ENCODE measurements at places on chromosomes 3 and 15. TPM values are rescaled to one million over a fixed set of nuclear protein-coding genes. Genes with fewer than 3 reads are reported as not detected.

- no peak overlapping the region for H3K4me3 ChIP-seq
- H3K27ac ChIP-seq = no peak overlapping the region
- no peaks in the 10 kb centered on the region for H3K36me3 ChIP-seq
- DNase-seq = no peak
Observed at GRCh38 chr3:98070840-98071239, 16.1 kb upstream of the OR5AC2 start.

DNA sequence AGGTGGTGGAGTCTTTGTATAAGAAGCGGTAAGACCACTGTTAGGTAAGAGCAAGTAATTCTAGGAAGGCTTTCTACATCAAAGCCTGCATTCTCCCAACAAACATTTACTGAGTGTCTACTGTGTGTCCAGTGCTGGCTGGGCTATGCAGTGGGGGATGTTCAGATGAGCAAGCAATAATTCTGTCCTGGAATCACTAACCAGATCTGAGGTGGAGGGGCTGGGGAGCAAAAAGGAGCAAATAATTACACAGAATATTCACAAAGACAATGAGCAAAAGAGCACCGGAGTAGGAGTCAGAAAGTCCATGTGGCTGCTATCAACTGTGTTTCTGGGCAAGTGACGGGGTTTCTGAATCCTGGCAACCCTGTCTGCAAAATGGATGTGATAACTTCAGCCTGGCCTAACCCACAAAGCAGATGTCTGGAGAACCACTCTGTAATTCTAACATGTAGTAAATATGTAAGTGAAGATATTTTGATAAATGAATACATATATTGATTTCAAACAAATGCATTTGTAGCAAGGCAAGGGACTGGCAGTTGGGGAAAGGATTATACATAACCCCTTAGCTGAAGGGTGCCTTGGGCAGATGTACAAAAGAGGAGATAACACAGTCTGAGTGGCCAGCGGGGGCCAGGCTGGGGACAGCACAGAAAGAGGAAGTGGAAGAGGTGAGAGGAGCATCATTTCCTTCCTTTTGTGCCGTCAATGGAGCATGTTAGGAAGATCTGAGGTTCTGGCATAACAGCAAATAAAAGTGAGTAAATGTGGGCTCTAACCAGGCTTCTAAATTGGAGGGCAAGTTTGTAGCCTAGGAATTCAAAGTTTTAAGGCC is 28.8 kb downstream of the CYP8B1 start:
- no peak for DNase-seq
- H3K27ac ChIP-seq = no peak overlapping the region
- no peaks in the 10 kb centered on the region for H3K27me3 ChIP-seq
- no peaks in the 10 kb centered on the region for H3K36me3 ChIP-seq
- no peaks in the 10 kb centered on the region for H3K4me1 ChIP-seq
- no peak overlapping the region for H3K4me3 ChIP-seq

- no peaks in the 10 kb centered on the region for H3K27me3 ChIP-seq
- no peaks in the 10 kb centered on the region for H3K4me1 ChIP-seq
- no peaks in the 10 kb centered on the region for H3K36me3 ChIP-seq
- no peak for DNase-seq
- H3K4me3 ChIP-seq = no peak overlapping the region
Observed at GRCh38 chr3:9347081-9347480, 15.8 kb upstream of the THUMPD3 start.

GRCh38 chr3:82240322-82240721 is 478.9 kb upstream of the GBE1 start:
- no peaks in the 10 kb centered on the region for H3K27me3 ChIP-seq
- H3K4me3 ChIP-seq = no peak overlapping the region
- no peaks in the 10 kb centered on the region for H3K36me3 ChIP-seq
- no peak for DNase-seq
- H3K4me1 ChIP-seq = no peaks in the 10 kb centered on the region
- H3K27ac ChIP-seq = no peak overlapping the region

DNA sequence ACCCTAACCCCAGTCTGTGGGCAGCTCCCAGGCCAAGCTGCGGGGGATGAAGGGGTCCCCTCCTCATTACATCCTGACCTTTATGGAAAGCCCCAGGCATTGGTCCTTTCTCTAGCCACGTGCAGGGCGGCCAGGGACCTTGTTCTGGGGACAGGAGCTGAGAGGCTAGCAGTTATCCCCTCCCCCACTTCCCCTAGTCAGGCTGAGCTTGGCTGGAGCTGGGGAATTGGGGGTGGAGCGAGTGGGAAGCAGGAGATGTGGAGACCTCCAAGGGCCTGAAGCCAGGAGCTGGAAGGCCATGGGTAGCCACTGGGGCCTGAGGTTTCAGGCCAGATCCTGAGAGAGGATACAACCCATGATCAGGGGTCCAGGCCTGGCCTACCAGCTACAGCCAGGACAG is 45.8 kb downstream of the DNAH1 start:
- DNase-seq = no peak
- H3K36me3 ChIP-seq = no peaks in the 10 kb centered on the region
- H3K27ac ChIP-seq = no peak overlapping the region
- no peaks in the 10 kb centered on the region for H3K4me1 ChIP-seq

DNA sequence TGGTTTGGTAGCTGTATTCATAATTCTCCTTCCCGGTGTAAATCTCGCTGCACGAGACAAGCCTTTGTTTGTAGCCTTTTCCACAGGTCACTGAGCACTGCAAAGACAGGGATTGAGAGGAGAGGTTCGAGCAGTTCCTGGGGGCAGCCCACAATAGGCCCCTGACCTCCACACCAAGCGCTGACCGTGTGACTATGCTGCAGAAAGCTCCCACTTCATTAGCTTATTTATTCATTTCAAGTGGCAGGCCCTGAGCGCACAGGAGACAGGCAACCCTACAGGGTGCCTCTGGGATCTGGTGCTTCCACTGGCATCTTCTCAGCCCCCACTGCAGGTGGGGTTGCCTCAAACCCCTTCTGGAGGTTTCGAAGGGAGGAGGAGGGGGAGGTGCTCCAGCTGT is 140.9 kb downstream of the ADAMTS9 start:
- no peaks in the 10 kb centered on the region for H3K36me3 ChIP-seq
- H3K4me3 ChIP-seq = no peak overlapping the region
- no peaks in the 10 kb centered on the region for H3K4me1 ChIP-seq
- H3K27ac ChIP-seq = no peak overlapping the region

DNA sequence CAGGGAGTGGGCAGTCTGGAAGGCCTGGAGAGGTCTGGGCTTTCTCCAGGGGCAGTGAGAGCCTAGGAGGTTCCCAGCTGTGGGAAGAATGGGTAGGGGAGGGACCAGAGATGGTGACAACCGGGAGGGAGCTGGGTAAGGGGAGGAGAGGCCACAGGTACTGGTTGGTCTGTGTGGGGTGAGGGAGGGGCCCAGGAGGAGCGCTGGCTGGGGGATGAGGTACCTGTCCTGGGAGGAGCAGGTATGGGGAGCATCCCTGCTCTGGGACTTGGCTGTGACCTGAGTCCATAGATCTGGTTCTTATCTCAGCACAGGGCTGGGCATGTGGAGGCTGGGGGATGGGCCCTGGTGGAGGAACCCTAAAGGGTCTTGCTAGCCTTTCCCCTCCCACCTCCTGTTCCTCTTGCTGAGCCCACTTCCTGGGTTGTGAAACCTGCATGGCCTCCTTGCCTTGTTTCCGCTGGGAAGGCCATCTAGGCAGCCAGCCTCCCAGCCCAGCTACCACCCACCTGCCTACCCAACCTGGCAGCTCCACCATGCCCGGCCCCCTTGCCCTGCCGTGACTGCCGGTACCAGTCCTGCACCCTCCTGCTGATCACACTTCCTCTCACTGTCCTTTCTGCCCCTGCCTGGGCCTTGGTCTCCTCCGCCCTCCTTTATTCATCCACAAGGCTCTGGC is 11.0 kb downstream of the PRKCD start:
- no peaks in the 10 kb centered on the region for H3K36me3 ChIP-seq
- peak overlapping the region; percentile 5 for H3K27ac ChIP-seq
- H3K4me1 ChIP-seq = peaks cover 16% of the 10 kb centered on the region
- H3K4me3 ChIP-seq = no peak overlapping the region

DNA sequence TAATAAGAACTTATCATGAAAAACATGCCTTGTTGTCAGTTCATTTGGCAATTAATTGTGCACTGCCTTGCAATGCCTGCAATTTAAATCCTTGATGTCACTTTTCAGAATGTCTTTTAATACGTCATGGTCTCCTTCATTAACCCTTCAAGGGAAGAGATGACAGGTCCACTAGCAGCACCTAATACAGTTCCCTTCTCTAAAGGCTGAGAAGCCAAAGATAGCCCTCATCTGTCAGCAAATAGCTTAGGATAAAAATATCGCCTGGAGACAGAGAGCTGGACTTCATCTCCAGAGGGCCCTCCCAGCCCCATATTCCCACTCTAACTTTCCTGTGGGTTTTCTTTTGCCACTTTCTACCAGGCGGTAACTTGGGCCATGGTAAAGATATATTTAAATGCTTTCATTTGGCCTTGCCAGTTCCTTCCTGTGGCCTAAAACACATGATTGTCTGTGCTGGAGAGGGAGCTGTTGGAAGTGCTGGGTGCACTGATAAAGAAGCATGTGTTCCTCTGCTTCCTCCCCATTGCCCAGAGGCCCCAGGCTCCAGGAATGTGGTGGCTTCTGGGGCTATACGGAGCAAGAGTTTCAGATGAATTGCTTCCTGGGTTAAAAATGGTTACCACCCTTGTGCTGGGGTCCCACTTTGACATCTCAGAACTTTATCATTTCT is 76.3 kb upstream of the UMPS start:
- no peak overlapping the region for H3K4me3 ChIP-seq
- DNase-seq = no peak
- peaks cover 25% of the 10 kb centered on the region for H3K36me3 ChIP-seq
- no peak overlapping the region for H3K27ac ChIP-seq
- H3K27me3 ChIP-seq = no peaks in the 10 kb centered on the region

DNA sequence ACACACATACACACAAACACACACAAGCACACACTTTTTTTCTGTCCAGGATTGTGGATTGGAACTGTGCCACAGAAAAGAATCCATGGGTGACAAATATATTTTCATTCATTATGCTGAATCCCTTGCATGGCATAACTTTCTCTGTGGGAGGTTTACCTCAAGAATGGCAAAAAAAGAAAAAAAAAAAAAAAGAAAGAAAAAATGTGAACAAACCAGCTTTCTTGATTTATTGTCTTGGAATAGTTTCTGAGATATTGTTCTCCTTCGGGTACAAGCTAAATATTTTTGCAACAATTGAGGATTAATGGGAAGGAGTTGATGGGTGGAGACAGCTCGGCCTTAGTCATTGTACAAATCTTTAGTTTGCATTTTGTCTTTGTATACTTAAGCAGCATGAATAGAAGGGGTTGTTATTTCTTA is 153.1 kb downstream of the GMNC start:
- H3K4me1 ChIP-seq = no peaks in the 10 kb centered on the region
- no peaks in the 10 kb centered on the region for H3K27me3 ChIP-seq
- H3K4me3 ChIP-seq = no peak overlapping the region
- no peaks in the 10 kb centered on the region for H3K36me3 ChIP-seq
- no peak for DNase-seq

DNA sequence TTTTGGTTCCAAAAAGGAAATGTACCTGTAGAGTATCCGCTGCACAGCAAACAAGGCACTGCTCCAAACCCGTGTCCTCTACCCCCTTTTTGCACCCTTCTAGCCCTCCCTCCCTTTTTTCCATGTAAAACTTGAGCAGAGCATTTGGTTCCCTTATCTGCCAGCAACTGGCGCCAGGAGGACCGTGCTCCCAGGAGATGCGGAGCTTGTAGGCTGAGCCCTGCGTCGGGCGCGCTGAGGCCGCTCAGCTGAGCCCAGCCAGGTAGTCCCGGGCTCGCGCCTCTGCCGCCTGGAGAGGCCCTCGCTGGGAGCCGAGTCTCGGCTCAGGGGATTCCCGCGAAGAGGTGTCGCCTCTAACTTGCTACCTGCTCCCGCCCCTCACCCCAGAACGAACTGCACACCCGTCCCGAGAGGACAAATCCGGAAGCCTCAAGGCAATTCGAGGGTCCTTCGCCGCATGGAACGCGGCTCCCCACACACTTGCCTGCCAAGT is 575 bp downstream of the TRPM7 start:
- peak overlapping the region; percentile 81 for H3K4me3 ChIP-seq
- H3K27me3 ChIP-seq = no peaks in the 10 kb centered on the region
- no peaks in the 10 kb centered on the region for H3K36me3 ChIP-seq
- H3K4me1 ChIP-seq = no peaks in the 10 kb centered on the region
- H3K27ac ChIP-seq = peak overlapping the region; percentile 94
- DNase-seq = peak; percentile 82

GRCh38 chr3:43998370-43998835 is 243.3 kb upstream of the TOPAZ1 start:
- H3K36me3 ChIP-seq = no peaks in the 10 kb centered on the region
- H3K4me1 ChIP-seq = peaks cover 17% of the 10 kb centered on the region
- DNase-seq = no peak
- H3K27me3 ChIP-seq = peaks cover 3% of the 10 kb centered on the region

DNA sequence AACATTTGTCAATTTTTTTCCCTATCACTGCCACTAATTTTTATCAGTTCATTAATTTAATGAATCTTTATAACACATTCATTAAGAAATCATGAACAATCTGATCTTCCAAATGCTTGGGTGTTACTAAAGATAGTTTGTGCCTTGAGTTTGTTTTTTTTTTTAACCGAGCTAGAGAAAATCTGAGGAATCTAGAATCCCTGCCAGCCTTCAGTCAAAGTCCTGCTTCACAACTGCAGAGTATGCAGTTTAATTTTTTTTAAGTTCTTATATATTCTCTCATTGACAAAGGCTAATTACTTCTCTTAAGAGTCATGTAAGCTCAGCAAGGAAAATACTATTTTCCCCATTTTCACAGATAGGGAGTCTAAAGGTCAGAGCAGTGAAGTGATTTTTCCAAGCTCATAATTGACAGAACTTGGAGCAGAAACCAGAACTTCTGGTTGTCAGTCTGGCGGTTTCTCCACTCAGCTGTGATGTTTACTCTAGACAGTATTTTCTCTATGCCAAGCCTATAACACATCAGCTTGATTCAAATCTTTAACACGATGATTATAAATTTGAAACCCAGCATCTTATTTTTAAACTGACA is 55.7 kb downstream of the TNIK start:
- H3K27me3 ChIP-seq = no peaks in the 10 kb centered on the region
- H3K27ac ChIP-seq = peak overlapping the region; percentile 42
- no peak overlapping the region for H3K4me3 ChIP-seq
- no peaks in the 10 kb centered on the region for H3K36me3 ChIP-seq

DNA sequence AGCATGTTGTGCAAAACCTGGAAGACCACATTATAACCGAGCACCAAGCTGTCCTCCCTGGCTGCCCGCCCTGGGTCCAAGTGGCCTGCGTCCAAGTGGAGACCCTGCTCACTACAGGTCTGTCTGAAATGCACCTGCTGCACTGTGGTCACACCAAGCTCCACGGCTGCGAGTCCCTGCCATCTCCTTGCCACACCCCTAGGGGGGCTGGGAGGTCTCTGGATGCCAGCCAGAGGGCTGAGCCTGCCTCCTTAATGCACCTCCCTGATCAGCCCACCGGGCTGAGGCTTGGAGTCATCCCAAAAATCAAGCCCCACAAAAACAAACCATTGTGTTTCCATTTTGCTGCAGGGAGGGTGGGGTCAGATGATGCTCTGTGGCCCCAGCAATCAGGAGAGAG is 187.1 kb downstream of the MEGF11 start:
- peaks cover 5% of the 10 kb centered on the region for H3K4me1 ChIP-seq
- no peak overlapping the region for H3K27ac ChIP-seq
- no peaks in the 10 kb centered on the region for H3K27me3 ChIP-seq
- no peaks in the 10 kb centered on the region for H3K36me3 ChIP-seq
- DNase-seq = no peak

The RPL4 gene
- 1,586 TPM for polyA plus RNA-seq

The CNTN6 gene
- 0.05 TPM for polyA plus RNA-seq
